ENCODE measurements at places on chromosomes 3 and 15.

GRCh38 chr3:196634224-196634623 is 5.3 kb upstream of the NRROS start:
- DNase-seq = no peak

- no peak for DNase-seq
Observed at GRCh38 chr15:62972814-62973213, 69.7 kb upstream of the TPM1 start.

GRCh38 chr15:38905632-38906031 is 341.0 kb upstream of the RASGRP1 start:
- no peak for DNase-seq

DNA sequence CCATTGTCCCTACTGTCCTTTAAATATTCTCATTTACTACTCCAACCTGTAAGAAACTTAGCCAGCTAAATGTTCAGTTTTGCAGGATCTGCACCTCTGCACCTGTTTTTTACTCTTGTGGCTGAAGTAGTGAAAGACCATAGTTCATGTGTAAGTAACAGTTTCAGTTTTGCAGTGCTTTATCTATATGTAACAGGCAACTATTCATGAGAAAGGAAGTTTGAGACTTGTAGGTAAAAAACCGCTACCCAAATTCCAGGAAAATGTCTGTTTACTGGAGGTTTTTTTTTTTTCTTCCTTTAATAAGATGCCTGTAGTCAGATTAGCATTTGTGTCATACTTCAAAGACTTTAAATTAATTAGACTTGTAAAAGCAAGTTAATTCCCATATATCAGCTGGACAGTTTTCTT is 25.4 kb upstream of the MBNL1 start:
- DNase-seq = no peak

- no peak for DNase-seq
Observed at GRCh38 chr15:88454236-88454635, 13.0 kb downstream of the MRPL46 start.

GRCh38 chr3:100630664-100631063 is 21.3 kb downstream of the ADGRG7 start:
- no peak for DNase-seq

DNA sequence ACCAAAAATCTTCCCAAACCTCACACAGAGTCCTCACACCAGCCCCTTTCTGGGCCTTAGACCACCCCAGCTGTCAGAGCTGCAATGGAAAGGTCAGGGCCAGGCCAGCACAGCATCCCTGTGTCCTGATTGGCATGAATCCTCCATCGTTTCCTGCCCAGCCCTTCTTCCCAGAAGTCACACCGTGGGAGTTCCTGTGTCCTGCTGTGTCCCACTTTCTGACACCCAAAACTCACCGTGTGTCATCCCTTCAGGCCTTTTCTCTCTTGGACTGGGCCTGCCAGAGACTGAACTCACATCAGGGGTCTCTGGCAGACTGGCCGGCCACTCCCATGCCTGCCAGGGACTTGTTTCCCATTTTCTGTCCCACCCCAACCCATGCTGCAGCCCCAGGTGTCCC is 32.5 kb upstream of the CHRNB4 start:
- no peak for DNase-seq

- no peak for DNase-seq
Observed at GRCh38 chr3:162295323-162295983, 798.8 kb downstream of the OTOL1 start.

DNA sequence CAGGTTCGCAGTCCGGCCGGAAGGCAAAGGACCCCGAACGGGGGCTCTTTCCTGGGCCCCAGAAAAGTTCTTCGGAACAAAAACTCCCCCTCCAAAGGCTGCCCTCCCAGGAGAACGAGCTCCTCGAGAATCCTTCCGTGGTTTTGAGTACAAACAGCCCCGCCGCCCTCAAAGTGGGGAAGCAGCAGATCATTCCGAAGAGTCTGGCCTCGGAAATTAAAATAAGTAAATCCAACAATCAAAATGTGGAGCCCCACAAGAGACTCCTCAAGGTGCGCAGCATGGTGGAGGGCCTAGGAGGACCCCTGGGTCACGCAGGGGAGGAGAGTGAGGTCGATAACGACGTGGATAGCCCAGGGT is 1.3 kb downstream of the ARHGEF26 start:
- no peak for DNase-seq

GRCh38 chr3:15778332-15778858 is 19.4 kb downstream of the ANKRD28 start:
- no peak for DNase-seq

- no peak for DNase-seq
Observed at GRCh38 chr15:44130778-44131177, 64.3 kb downstream of the FRMD5 start.

GRCh38 chr3:100427699-100428098 is 26.4 kb downstream of the LNP1 start:
- no peak for DNase-seq

- no peak for DNase-seq
Observed at GRCh38 chr15:91593067-91593466, 260.4 kb upstream of the SLCO3A1 start.

DNA sequence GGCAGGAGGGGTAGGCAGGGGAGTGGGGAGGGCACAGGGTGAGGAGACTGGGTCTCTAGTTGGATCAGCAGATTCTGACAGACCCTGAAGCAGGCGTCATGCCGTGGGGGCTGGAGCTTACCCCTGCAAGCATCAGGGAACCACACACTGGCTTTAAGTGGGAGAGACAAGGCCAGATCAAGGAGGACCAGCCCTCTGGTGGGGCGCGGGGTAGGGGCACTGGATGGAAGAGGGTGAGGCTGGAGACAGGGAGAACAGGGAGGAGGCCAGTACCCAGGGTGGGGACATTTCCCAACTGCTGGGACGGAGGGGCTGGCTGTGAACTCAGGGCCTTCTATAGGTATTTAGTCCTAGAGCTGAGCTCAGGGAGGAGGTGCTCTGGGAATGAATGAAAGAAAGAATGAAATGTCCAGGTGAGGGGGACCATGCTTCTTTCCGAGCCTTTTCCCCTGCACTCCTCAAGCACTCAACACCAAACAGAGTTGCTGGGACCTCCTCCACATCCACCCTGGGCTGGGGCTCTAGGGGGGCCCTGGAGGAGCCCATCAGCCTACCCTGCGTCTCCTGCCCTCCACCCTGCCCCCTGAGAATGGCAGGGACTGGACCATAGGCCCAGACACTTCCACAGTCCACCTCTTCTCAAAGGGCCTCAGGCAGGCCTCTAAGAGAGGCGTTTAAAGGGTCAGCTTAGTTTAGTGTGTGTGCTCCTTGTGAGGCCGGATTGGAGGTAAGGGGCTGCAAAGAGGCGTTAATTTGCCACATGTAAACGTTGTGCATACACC is 49.0 kb upstream of the FGD5 start:
- no peak for DNase-seq
